HFFc6 (cell line): ENCODE measurements at places on chromosomes 11 and 22. TPM values are rescaled to one million over a fixed set of nuclear protein-coding genes. Genes with fewer than 3 reads are reported as not detected.
A peak's percentile ranks its signal among the peaks of the same experiment; 100 is the strongest.

GRCh38 chr11:130204703-130205095 is 45.1 kb downstream of the ST14 start:
- H3K27ac ChIP-seq: no peak overlapping the region
- H3K27me3 ChIP-seq: peaks cover 51% of the 10 kb centered on the region
- no peak for DNase-seq

GRCh38 chr11:24645563-24645962 is 148.7 kb downstream of the LUZP2 start:
- H3K4me3 ChIP-seq: no peak overlapping the region
- no peak for DNase-seq
- H3K27me3 ChIP-seq: no peaks in the 10 kb centered on the region; the same call in 1 of the 2 replicates

- peak overlapping the region; percentile 10; the same call in 1 of the 2 replicates for H3K27ac ChIP-seq
- H3K36me3 ChIP-seq: no peaks in the 10 kb centered on the region
- H3K27me3 ChIP-seq: peaks cover 13% of the 10 kb centered on the region
- peak; percentile 23 for DNase-seq
Observed at GRCh38 chr22:39471381-39472141, 14.7 kb downstream of the MGAT3 start.

- H3K27ac ChIP-seq: no peak overlapping the region
- no peak overlapping the region for H3K4me3 ChIP-seq
- H3K36me3 ChIP-seq: no peaks in the 10 kb centered on the region
- no peak for DNase-seq
- H3K4me1 ChIP-seq: no peaks in the 10 kb centered on the region
Observed at GRCh38 chr22:27389727-27390075, 411.9 kb downstream of the MN1 start.

GRCh38 chr22:40395607-40396006 is 25.2 kb downstream of the SGSM3 start:
- H3K27me3 ChIP-seq: no peaks in the 10 kb centered on the region; the same call in none of the 2 replicates
- H3K36me3 ChIP-seq: peaks cover 11% of the 10 kb centered on the region
- H3K4me1 ChIP-seq: peaks cover 30% of the 10 kb centered on the region
- no peak overlapping the region for H3K4me3 ChIP-seq
- no peak overlapping the region for H3K27ac ChIP-seq

GRCh38 chr22:44147008-44147645 is 33.6 kb upstream of the PARVG start:
- peaks cover 13% of the 10 kb centered on the region for H3K4me1 ChIP-seq
- no peak overlapping the region for H3K27ac ChIP-seq
- H3K4me3 ChIP-seq: no peak overlapping the region
- H3K27me3 ChIP-seq: peaks cover 5% of the 10 kb centered on the region
- no peak for DNase-seq

DNA sequence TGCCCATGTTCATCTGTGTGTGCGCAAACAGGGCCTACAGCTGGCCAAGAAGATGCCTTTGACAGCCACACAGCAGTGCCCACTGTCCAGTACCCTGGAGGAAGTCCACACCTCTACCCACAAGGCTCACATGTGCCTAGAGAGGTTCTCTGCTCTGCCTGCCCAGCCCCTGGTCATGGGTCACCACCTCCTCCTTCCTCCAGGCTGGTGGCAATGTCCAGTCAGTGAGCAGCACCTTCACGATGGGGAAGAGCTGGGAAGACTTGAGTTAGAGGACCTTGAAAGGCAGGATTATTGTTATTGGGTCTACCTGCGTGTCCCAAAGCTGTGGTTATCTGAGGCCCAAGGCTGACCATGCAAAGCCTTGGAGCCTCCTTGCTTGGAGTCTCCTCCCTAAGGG is 28.4 kb upstream of the TTC12 start:
- no peak for DNase-seq
- H3K4me1 ChIP-seq: no peaks in the 10 kb centered on the region
- peaks cover 2% of the 10 kb centered on the region for H3K27me3 ChIP-seq
- H3K27ac ChIP-seq: no peak overlapping the region
- H3K36me3 ChIP-seq: no peaks in the 10 kb centered on the region
- no peak overlapping the region for H3K4me3 ChIP-seq

GRCh38 chr11:96189351-96189750 is 153.6 kb downstream of the MAML2 start:
- H3K4me1 ChIP-seq: peaks cover 74% of the 10 kb centered on the region
- H3K36me3 ChIP-seq: peaks cover 28% of the 10 kb centered on the region
- no peaks in the 10 kb centered on the region; the same call in 1 of the 2 replicates for H3K27me3 ChIP-seq
- H3K4me3 ChIP-seq: peak overlapping the region; percentile 65
- no peak for DNase-seq
- H3K27ac ChIP-seq: peak overlapping the region; percentile 94

Gene DENND6B
- 1.7 and 3.1 TPM in 2 replicates for total RNA-seq

- no peak overlapping the region for H3K4me3 ChIP-seq
- H3K4me1 ChIP-seq: no peaks in the 10 kb centered on the region
- no peaks in the 10 kb centered on the region for H3K36me3 ChIP-seq
- peaks cover 58% of the 10 kb centered on the region for H3K27me3 ChIP-seq
- DNase-seq: no peak
- H3K27ac ChIP-seq: no peak overlapping the region
Observed at GRCh38 chr22:38953577-38954413, 3.6 kb upstream of the APOBEC3A start.

GRCh38 chr11:112968941-112969713 is 7.9 kb downstream of the NCAM1 start:
- peaks cover under 1% of the 10 kb centered on the region; the same call in 1 of the 2 replicates for H3K27me3 ChIP-seq
- H3K27ac ChIP-seq: no peak overlapping the region
- no peaks in the 10 kb centered on the region for H3K36me3 ChIP-seq
- no peaks in the 10 kb centered on the region for H3K4me1 ChIP-seq

Gene LRRC4C
- not detected in 2 replicates for total RNA-seq

Gene STK33
- total RNA-seq: 0.44 to 3.1 TPM in 2 of 3 replicates, not detected in the other

DNA sequence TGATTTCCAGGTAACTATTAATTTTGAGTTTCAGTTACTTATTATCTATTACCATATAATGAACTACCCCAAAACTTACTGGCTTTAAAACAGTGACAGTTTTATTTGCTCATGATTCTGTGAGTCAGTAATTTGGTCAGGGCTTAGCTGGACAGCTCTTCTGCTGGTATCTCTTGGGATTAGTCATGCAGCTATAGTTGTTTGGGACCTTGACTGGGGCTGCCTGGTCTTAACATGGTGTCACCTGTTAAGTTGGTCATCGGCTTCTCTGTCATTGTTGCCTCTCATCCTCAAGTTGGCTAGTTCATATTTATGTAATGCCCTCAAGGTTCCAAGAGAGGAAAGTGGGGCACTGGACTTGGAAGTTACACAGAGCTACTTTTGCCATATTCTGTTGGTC is 177.5 kb downstream of the TMEM135 start:
- H3K36me3 ChIP-seq: no peaks in the 10 kb centered on the region
- no peaks in the 10 kb centered on the region; the same call in 1 of the 2 replicates for H3K27me3 ChIP-seq
- no peak for DNase-seq
